ENCODE measurements at places on chromosomes 12 and 14.

- DNase-seq = no peak
Measured at GRCh38 chr12:128450810-128451209, 183.8 kb downstream of the TMEM132C start.

DNA sequence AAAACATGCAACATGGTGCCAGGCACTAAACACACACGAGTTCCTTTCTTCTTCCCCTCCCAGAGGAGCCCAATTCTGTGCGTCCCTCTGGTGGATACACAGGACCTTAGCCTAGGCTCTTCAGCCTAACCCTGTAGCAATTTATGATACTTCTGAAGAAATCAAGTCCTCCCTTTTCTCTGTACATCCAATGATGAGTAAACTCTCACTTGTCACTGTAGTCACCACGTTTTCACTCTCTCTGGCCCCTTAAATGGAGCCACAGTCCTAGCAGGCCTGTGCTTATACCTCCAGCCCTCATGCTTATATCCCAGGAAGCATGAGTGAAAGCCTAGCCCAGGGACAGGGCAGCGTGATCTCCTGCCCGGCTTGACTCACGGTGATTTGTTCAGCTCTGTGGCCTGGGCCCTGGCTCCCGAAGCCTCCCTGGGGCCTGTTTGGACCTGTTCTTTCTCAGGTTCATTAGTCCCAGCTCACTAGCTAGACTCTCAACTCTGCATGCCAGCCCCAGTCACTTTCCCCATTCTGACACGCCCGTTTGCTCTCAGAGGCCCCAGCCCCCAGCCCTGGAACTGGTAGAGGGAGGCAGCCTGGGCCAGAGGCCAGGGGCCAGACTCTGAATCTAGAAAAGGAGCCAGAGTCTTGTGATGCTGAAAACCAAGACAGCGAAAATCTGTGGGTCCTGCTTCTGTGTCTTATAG is 24.1 kb upstream of the PLEKHG3 start:
- no peak for DNase-seq

- no peak for DNase-seq
Measured at GRCh38 chr14:100031506-100032281, 33.5 kb upstream of the EVL start.

DNA sequence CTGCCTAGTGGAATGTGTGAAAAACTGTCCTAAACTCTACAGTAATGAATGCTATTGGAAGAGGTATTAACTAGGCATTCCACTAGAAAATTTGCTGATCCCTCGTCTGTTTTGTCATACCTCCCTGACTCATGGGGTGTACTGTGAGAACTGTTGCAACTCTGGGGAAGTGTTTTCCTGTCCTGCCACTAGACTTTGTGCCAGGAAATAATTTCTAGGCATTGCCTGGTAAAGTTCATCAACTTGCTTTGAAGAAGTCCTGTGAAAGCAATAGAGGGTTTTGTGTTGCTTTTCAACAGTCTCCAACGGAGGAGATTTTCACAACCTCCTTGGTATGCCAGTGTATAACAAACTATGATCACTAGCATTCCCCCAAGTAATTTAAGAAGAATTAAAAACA is 139.9 kb downstream of the AKAP6 start:
- no peak for DNase-seq

GRCh38 chr12:55829967-55830600 is 697 bp upstream of the DNAJC14 start:
- peak; percentile 39 for DNase-seq

DNA sequence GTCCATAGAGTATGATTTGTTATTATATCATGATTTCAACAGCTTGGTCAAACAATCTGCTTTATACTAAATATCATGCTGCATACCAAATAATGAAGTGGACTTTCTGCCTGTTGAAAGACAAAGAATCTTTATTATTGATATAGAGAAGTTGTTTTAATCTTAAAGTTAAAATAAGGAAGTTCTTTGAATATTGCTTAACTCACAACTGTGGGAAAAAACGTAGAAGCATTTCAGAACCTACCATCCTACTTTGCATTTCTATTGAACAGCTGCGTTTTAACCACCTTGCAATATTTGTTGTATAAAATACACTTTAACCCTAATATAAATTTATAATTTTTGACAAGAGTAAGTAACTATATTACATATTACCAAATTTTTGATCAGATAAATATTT is 22.9 kb upstream of the ARL1 start:
- no peak for DNase-seq

DNA sequence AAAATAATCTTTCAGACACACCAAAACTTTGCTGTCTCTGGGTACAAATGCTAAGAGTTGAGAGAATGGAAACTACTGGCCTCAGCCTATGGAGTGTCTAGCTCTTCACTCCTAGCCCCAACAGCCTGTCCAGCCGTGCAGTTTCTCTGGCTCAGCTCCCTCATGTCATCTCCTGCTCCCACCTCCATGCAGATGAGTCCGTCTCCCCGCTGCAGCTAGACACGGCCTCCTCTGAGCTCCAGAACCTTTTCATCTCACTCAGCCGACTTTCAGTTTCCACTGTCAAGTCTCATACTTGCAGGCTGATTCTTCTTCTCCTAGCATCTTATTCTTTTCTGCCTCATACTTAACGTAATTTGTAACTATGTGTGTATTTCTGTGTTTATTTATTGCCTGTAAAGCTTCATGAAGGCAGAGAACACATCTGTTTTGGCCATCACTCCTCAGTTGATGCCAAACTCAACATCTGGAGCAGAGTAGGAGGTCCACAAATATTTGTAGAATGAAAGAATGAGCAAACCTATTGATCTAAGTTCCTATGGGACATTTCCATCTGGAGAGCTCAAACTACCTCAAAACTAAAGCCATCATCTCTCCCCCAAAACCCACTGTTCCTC is 139.8 kb upstream of the PWP1 start:
- DNase-seq = no peak

- no peak for DNase-seq
Measured at GRCh38 chr12:113666223-113666622, 194.6 kb upstream of the LHX5 start.

DNA sequence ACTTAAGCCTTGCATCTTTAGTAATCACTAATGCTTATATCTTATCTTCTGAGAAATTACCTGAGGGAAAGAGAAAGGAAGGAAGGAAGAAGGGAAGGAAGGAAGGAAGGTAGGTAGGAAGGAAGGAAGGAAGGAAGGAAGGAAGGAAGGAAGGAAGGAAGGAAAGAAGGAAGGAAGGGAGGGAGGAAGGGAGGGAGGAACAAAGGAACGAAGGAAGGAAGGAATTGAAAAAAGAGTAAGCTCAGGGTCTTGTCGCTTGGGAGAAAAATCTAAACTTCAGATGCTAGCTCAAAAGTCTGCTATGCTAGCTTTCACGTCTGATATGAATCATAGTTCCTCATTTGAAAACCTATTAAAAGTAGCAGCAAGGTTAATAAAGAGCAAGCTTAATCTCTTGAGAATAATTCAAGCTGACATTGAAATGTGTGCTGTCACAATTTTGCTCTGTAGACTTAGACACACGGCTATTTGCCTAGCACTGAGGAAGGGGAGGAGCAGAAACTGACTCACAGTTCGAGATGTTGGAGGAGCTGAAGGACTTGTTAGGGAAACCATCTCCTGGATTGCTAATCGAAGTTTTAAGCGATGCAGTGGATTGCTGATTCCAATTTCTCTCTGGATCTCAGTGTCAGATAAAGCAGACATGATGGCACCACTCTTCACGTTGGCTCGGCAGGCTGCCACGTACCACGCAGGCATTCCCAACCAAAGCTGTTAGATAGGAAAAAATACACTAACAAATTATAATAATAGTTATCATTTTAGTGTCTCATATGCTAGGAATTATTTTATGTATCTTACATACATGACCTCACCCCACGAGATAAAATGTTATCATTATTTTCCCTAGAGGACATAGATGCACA is 216.7 kb downstream of the ACSS3 start:
- DNase-seq = no peak

DNA sequence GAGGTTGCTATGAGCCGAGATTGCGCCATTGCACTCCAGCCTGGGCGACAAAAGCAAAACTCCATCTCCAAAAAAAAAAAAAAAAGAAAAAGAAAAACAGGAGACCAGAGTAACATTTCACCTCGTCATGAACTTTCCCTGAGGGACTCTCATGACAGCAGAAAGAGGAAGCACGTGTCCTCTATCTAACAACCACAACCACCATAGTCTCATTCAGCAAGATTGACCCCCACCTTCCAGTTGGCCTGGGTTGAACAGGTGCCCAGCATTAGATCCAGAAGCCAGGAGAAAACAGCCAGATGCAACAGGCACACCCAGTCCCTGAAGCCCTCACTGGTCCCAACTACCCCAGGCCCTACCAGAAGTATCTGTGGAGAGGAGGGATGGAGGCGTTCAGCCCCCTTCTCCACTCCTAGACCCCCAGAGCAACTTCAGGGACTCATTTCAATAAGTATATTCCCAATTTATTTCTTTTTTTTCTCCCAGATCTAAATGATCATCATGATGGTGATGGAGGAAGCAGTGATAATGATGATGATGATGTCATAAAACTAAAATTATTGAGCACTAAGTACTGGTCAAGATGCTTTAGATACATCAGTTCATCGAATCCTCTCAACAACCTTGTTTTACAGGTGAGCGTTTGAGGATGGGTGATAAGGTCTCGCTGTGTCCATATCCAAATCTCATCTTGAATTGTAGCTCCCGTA is 235.0 kb downstream of the EFCAB11 start:
- no peak for DNase-seq

GRCh38 chr14:47332106-47332505 is 343.3 kb downstream of the MDGA2 start:
- no peak for DNase-seq

DNA sequence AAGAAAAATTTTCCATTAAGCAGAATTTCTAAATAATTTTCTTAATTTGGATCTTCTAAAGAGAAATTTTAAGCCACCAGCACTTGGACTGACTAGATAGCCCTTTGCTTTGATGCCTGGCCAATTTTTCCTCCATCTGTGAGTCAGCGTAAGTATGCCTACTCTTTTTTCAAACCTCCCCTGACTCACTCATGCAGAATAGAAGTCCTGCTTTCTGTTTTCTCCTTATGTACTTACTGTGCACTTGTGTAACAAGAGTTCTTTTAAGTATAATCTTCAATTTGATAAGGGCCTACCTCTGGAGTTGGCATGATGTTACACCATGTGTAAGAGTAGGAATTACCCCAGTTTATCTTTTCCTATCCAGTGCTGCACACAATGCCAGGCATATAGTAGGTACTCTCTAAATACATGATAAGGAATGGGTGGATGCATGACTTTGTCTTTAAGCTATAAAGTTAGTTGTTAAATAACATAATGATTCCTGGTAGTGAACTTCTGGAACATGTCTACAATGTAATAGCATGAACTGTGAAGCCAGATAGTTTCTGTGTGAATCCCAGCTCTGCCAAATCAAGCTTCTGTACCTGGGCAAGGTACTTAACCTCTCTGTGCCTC is 329.6 kb downstream of the TMTC2 start:
- no peak for DNase-seq

DNA sequence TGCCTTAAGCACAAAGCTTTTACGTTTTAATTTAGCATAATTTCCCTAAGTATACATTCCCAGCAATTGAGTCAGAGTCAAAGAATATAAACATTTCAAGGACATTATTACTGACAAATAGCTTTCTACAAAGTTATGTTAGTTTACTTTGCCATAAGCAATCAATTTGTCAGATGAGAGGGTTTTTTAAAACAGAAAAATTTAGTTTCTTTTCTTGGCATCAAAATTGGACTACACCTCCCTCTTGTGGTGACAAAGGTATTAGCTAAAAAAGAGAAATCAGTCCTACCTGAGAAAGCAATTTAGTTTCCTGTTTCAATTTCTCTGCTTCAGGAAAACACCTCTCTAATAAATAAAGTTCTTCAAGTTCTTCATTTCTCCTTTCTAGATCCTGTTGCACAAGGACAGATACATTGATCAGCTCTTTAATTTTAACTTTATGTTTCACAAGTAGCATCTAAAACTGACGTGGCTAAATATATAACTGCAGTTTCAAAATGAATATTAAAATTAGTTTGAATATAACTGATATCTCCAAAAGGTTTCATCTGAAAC is 39.9 kb downstream of the DNAI7 start:
- no peak for DNase-seq

DNA sequence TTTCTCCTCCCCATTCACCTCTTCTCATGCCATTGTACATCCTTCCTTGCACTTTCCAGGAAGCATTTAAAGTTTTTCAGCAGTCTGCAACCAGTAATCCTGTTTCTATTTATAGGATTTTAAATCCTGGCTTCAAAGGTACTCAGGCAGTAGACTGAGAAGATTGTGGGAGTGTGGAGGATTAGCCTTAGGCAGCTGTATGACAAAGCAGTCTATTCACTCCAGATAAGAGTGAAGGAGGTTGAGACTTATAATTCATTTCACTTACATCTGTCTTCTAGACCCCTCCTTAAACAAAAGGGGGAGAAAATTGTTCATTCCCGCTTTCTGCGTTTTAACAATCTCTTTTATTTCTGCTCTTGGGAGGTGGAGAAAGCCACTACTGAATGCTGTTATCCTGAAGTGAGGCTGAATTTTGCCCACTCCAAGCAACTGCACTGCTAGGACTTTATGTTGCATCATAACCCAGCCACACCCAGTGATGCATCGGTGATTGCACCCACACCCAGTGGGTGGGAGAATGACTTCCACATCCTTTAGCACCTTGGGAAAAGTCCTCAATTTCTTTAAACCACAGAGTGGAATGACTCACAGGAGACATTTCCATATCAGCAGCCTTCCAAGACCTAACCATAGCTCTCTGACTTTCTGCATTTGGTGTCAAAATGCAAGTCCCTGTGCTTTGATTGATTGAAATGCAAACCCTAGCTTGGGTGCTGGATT is 382.5 kb upstream of the ATP2B1 start:
- peak; percentile 7 for DNase-seq

GRCh38 chr14:85675957-85676356 is 146.0 kb downstream of the FLRT2 start:
- no peak for DNase-seq
